ENCODE measurements at places on chromosomes 6 and 20. TPM values are rescaled to one million over a fixed set of nuclear protein-coding genes. Genes with fewer than 3 reads are reported as not detected.

GRCh38 chr6:63764318-63764916 is 128.8 kb downstream of the PHF3 start:
- peak; percentile 63 for DNase-seq

GRCh38 chr20:1652960-1653359 is 4.6 kb downstream of the SIRPG start:
- no peak for DNase-seq

The GTSF1L gene
- polyA plus RNA-seq, result not detected

DNA sequence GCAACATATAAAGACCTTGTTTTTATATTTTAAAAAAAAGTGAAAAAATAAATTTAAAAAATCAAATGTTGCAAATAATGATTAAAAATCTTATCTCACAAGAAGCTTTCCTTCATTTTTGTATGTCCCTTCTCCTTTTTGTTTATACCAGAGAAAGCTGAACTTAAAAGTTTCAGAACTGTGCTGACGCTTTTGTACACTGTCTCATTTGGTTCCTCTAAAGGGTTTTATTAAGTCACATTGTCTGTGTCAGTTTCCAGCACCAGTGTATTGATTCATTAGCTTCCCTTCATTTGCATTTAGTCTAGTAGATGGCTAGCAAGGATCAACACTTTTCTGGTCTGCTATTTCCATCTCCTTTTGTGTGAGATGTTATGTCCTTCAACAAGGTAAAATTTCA is 6.7 kb downstream of the PCED1A start:
- DNase-seq, result no peak

The NOTCH4 gene
- polyA plus RNA-seq, result 18.9 TPM

The RRBP1 gene
- 99.5 TPM for polyA plus RNA-seq

- DNase-seq, result no peak
Observed at GRCh38 chr6:156942266-156942665, 165.1 kb downstream of the ARID1B start.

DNA sequence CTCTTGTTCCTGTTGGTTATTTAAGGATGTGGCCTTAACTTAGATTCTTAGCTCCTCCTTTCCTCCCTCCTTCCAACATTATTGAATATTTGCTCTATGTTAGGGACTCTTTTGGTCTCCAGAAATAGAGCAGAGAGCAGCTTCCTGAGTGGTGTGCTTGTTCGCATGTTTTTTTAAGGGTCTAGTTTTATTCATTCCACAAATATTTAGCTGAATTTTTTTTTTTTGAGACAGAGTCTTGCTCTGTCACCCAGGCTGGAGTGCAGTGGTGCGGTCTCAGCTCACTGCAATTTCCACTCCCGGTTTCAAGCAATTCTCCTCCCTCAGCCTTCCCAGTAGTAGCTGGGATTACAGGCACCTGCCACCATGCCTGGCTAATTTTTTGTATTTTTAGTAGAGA is 169.2 kb downstream of the ZFAND3 start:
- DNase-seq, result peak; percentile 37

GRCh38 chr20:12014276-12014675 is 96.6 kb downstream of the BTBD3 start:
- no peak for DNase-seq

GRCh38 chr20:53652859-53653517 is 59.3 kb upstream of the ZNF217 start:
- peak; percentile 42 for DNase-seq

The PTK6 gene
- polyA plus RNA-seq, result 0.38 TPM

All from muscle of leg (tissue), 16 donors.